ENCODE measurements at places on chromosomes 7 and 10.
A peak's percentile ranks its signal among the peaks of the same experiment; 100 is the strongest.

- no peak for DNase-seq
Observed at GRCh38 chr7:127715901-127716300, 63.9 kb downstream of the SND1 start.

- no peak for DNase-seq
Observed at GRCh38 chr7:131011432-131011742, 277.4 kb upstream of the KLF14 start.

- DNase-seq, result peak; percentile 54
Observed at GRCh38 chr7:138785587-138786437, 12.0 kb upstream of the TMEM213 start.

DNA sequence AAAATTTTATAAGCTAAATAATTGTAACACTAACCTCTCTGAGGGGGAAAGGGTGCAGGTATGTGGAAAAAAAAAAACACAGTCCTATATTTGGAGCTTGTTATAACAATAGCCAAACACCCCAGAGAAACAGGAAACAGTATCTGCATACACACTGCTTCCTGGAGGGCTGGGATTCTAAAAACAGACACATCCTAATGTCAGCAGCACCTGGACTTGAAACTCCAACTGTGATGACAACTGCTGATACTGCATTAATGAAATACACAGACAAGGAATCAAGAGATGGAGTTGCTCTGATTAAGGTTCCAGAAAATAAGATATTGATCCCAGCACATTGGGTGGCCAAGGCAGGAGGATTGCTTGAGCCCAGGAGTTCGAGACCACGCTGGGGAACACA, 9.3 kb downstream of the DAGLB start:
- DNase-seq, result no peak

DNA sequence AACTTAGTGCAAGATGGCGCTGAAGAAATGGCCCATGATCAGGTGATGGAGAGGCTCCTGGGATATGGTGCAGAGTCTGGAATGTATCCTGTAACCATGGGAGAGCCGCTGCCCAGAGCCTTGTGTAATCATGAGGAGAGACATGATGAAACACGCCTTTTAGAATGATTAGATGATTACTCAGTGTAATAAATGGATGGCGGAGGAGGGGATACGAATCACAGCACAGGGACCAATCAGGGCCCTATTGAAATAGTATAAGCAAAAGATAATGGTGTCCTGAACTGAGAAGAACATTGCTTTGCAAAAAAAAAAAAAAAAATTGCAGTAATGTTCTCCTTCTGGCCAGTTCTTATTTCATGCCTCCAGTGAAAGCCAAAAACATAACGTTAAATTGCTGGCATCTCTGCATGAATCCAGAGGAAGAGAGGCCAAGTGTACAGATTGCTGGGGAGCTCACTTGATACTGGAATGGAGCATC, 668.5 kb upstream of the AUTS2 start:
- DNase-seq, result peak; percentile 13

DNA sequence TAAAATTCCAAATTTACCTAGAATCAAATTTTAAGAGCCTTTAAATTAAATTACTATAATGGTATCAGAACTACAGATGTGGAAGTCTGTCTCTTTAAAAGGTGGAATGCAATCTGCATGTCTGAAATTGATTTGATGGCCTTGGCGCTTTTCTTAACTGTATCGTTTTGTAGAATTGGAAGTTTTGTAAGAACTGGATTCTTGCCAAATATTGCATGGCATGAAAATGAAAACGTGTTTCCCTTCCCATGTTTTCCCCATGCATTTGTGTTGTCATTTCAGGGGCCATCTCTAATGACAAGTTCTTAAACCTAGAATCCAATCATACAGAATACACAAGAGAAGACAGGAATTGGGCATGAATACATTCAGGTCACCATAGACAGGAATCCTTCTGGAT, 162.5 kb downstream of the KIAA1217 start:
- no peak for DNase-seq

DNA sequence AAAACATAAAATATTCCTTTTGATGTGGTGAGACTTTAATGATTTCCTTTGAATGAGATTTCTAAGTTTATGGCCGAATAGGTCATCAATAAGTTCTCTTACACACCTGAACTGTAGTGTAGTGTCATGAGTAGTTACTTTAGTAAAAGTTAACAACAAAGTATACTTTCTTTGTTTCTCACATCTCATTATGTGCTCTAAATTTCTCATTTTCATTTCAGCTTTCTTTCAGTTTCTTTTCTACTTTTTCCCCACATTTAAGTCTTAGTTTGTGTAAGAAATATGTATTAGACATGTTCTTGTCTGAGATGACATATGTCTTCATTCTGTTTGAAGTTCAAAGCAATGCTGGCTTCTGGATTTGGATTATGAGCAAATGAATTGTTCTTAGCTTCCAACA, 348.1 kb downstream of the ANKRD7 start:
- no peak for DNase-seq

DNA sequence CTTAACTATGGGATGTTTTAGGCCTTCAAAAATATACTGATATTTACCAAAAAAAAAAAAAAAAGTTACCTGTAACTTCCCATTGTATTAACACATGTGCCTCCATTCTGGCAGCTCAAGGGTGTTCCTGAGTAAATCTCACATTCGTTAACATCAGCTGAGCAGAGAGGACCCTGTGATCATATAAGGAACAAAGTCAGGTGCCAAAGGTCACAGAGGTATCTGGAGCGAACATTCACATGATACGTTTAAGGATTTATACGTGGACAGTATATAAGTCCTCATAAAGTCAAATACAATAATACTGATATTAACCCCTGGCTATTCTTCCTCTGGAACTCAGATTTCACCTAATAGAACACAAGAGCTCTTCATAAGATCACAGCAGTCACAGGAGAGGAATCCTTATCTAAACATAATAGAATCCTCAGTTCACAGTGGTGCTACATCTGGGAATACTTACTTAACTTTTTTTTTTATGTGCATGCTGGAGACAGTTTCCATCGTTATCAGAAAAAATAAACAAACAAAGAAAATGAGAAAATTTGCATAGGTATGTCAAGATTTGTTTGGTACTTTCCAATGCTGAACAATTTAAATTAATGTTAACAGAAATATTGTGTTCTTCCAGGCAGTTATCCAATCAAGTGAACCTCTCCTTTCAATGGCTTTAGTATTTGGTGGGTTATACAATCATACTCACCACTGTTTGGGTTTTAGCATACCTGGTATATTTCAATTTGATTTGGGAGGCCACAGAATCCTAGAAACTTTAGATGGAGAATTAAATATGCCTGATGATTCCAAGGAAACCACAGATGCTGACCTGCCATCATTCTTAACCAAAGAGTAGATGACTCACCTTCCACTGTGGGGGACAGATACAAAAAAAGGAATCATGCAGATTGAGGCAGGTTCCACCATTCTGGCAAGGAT, 6.6 kb downstream of the CUBN start:
- DNase-seq, result peak; percentile 84

DNA sequence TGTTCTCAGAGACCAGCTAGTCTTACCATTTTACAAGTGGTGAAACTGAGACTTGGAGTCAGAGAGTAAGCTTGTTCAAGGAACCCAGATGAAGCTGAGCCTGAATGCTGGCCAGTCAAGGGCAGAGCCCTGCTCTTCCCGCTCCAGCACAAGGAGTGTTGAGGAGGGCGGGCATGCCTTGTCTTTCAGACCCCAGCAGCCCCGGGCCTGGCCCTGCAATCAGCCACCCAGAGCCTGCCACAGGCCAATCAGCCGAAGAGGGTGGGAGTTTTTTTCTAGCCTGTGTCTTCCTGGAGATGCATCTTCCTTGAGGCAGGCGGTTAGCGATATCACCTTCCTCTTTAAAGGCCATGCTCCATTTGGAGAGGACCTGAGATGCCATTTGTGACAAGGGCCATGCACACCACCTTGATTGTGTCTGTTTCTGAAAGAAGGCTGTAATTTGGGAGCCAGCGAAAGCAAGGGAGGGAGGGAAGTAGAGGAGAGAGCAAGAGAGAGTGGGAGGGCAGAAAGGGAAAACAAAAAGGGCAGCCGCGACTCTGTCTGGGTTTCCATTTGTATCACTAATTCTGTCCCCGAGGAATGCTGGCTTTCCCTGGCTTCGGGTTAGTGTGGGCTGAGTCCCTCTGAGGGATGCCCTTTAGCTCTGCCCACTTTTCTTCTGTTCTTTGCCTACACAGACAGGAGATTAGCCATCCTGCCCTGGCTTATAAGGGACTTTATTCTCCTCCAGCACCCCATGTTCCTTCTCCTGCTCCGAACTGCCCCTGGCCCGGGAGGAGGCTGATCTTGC, 8.0 kb downstream of the CDH23 start:
- no peak for DNase-seq

GRCh38 chr10:58662314-58662713, 149.6 kb downstream of the BICC1 start:
- DNase-seq, result peak; percentile 90

- no peak for DNase-seq
Observed at GRCh38 chr7:25314731-25315267, 86.5 kb upstream of the NPVF start.

- peak; percentile 66 for DNase-seq
Observed at GRCh38 chr10:97463363-97464132, 17.6 kb downstream of the ZDHHC16 start.

GRCh38 chr10:79308016-79308415, 39.3 kb upstream of the PPIF start:
- no peak for DNase-seq

DNA sequence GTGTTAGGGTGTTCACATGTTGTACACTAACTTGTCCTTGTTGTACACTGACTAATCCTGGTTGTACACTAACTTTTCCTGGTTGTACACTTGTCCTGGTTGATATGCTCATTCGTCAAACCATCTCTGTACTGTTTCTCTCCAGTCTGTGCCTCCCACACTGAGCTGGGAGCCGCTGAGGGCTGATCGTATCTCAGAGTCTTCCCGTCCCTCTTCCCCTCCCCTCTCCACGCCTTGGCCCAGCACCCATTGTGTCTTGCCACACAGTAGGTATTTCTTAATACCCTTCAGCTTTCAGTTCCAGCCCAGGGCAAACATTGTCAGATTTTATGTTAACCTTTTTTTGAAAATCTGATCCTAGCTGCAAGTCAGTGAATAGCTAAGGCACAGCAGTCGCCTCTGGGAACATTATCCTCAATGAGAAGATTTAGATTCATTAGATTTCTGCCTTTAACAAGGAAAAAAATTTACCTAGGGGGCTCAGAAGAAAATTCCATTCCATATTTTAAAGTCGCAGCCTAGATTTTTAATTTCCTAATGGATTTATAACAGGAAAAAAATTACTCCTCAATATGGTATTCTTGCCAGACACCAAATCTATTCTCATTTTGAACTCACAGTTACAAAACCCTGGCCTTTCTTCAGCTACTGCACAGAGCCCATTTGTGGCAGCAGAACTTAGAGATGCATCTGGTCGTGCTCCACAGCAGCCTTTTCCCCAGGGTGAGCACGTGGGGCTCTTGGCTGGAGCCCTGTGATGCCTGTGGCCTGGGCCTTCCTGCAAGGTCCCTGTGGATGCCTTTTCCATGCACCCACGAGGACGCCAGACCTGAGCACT, 33.0 kb upstream of the CHST15 start:
- DNase-seq, result no peak

DNA sequence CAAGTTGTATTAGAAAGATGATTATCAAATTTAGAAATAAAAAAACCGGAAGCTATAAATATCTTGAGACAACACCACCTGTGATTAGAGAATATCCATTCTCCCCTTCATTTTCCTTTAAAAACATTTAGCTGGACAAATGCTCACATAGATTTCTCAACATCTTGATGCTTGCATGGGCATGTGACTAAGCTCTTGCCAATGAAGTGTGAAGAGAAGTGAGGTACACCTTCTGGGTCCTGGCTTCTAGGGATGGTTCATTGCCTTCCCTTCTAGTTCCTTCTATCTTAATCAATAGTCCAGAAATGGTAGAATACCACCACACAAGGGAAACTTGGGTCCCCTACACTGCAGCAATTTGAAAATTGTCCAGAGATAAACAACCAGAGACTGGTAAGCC, 41.0 kb downstream of the WAPL start:
- DNase-seq, result no peak

GRCh38 chr10:69359594-69359993, 57.1 kb downstream of the TACR2 start:
- no peak for DNase-seq

- no peak for DNase-seq
Observed at GRCh38 chr7:101858437-101859385, 41.3 kb downstream of the CUX1 start.

DNA sequence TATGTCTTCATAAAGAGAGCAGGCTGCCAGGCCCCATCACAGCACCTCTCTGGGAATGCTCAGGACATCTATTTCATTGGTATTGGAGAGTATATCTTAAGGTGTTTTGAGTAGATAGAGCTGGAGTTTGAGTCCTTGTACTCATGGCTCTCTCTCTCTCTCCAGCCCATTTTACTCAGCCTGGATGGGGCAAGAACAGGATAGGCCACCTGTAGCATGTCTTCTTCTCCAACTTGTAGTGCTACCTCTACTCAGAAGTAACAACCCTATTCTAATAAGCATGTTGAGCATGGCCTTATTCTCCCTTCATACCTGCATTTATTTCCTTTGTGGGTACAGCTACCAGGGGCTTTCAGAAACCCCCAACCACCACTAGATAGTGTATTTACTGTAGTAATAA, 21.9 kb downstream of the PRLHR start:
- no peak for DNase-seq

- DNase-seq, result no peak
Observed at GRCh38 chr10:36251068-36251467, 609.0 kb upstream of the FZD8 start.

- peak; percentile 42 for DNase-seq
Observed at GRCh38 chr10:71970331-71970730, 6.1 kb downstream of the CHST3 start.

GRCh38 chr7:46153951-46154787, 233.1 kb upstream of the IGFBP3 start:
- peak; percentile 49 for DNase-seq

GRCh38 chr10:116043861-116044260, 229.1 kb downstream of the GFRA1 start:
- no peak for DNase-seq

DNA sequence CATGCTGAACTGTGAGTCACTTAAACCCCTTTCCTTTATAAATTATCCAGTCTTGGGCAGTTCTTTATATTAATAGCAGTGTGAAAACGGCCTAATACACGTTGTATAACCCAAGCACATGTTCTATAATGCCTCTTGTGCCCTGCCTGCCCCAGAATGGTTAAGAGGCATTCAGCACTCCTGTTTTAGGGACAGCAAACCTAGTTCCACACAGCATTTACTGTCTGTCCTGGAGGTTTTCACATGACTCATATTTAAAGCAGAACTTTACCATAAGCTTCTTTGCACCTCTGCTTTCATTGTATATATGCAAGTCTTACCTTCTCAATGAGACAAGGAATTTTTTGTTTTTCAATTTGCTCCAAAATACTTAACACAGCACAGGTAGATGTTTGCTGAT, 144.8 kb downstream of the ICA1 start:
- peak; percentile 6 for DNase-seq

- DNase-seq, result no peak
Observed at GRCh38 chr7:130092598-130092997, 22.3 kb downstream of the KLHDC10 start.

- no peak for DNase-seq
Observed at GRCh38 chr7:29255199-29255878, 60.8 kb downstream of the CHN2 start.
